ENCODE measurements at places on chromosomes 16 and 17. TPM values are rescaled to one million over a fixed set of nuclear protein-coding genes. Genes with fewer than 3 reads are reported as not detected.

- no peak for DNase-seq
Measured at GRCh38 chr16:81003610-81004460, 2.9 kb downstream of the CMC2 start.

- no peak for DNase-seq
Measured at GRCh38 chr16:55101026-55101425, 170.4 kb downstream of the IRX5 start.

- no peak for DNase-seq
Measured at GRCh38 chr17:62112229-62112628, 47.2 kb upstream of the MED13 start.

DNA sequence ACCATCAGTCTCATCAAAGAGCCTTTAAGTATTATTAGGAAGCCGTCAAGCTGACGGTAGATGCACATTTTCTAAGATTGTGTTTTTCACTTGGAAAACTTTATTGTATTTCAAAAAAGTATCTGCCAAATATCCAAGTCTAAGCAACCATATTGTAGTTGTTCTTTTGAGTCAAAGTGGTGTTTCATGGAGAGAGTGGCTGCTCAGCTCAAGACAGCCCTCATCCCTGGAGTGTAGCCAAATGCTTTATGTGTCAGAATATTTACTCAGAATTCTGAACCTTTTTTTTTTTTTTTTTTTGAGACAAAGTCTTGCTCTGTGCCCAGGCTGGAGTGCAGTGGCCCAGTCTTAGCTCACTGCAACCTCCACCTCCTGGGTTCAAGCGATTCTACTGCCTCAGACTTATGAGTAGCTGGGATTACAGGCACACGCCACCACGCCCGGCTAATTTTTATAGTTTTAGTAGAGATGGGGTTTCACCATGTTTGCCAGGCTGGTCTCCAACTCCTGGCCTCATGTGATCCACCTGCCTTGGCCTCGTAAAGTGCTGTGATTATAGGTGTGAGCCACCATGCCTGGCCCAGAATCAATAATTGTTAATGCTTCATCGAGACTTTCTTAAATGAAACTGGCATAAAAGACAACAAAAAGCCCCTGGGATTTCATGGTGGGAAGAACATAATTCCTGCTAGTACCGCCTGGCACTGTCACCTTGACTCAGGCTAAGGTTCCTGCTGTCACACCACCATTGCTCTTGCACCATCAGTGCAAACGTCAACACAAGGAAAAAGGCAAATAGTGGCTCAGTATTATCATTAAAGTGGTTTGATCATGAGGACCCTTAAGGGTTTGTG, 45.5 kb downstream of the PRKCA start:
- DNase-seq, result peak; percentile 58

DNA sequence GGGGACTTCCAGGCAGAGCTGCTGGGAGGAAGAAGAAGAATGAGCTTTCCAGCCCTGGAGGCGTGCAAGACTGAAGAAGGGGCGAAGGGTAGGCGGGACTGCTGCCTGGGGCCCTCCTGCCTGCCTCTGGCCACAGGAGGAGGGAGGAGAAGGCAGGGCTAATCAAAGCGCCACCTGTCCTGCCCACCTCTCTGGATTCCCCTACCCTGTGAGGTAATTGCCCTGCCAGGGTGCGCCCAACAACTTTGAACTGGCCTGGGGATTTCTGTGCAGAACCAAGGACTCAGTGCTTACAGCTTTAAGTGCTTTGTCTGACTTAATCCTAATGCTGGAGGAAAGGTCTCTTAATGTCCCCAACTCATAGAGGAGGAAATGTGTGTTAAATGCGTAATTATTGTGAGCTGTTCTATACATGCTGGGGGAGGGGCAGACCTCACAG, at the start of gene NOXO1:
NOXO1 (minus strand) TSS at position 72 of the 439 bp plus-strand sequence. CDS start 290 bp downstream, outside the sequence.
- DNase-seq, result no peak

DNA sequence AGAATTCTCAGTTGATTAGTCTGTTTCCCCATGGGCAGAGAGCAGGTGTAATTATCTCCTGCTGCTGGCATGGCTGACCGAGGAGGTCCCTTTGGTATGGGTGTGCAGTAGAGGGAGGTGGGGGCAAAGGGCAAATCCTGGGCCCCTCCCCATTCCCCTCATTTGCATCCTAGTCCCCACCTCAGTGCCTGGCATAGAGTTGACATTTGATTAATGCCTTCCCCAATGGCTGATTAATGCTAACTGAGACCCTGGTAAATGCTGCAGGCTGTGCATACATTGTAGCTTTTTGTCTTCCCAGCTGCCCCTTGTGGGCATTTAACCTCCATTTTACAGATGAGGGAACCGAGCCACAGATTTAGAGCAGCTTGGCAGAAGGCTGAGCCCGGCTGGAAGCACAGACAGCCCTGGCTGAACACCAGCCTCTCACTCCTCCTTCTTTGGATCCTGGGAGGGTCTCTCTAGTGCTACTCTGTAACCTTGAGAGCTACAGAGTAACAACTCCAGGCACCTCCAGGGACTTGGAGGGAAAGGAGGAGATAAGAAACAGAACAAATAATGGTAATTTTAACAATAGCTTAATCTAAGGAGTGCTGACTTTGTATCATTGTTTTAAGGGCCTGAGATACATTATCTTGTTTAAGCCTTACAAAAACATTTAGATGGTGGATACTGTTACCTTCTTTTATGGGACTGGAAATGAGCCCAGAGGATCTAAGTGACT, 5.1 kb downstream of the PLCG2 start:
- no peak for DNase-seq

DNA sequence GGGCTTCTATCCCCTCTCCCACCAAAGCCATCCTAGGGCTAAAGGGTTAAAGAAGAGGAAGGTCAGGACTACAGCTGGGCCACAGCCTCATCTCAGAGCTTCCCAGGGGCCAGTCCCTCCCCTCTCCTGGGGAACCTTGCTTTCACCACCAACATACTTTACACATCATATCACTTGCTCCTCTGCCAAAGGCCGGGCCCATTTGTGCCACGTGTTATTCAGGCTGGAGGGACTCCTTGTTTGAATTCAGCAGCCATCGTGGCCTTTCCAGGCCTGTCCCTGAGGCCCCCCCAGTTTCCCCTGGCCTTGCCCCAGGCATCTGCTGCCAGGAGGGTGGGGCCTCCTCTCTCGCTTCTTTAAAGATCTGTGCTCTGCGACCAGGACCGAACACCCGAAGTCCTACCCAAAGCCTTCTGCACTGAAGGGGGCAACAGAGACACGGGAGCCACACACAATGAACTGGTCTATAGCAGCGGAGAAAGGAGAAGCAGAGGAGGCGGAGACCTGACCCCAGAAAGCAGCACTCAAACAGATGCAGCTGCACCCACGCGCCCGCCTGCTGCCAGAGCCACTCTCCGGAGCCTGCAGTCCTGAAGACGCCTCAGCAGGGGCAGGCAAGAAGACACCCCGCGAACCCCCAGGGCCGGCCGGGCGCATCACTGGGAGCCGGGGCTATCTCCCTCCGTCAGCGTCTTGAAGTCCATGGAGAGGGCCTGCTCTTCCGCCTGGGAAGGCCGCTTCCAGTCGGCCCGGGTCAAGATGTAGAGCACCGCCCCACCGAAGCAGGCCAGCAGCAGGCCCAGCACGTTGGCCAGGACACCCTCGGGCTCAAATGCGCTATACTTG, 12.1 kb downstream of the CYB561 start:
- DNase-seq, result peak; percentile 61

DNA sequence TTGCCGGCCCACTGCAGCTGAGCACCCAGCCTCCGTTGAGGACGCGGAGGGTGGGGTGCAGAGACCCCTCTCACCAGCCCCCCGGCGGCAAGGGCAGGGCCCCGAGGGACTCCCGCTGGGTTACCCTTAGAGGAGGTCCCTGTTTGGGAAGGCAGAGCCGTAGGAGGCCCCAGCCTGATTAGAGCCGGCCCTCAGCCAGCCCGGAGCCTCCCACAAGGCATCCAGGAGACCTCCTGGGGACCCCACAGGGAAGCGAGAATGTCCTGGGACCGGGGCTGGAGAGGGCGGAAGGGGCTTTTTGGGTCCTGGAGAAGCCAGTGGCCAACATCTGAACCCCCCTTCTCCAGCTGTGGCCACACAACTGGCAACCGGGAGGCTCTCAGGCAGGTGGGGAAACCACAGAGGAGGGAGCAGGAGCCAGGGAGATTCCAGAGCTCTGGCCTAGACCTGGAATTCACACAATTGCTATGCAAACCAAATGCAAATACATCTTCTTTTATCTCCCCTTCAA, 21.7 kb upstream of the SP6 start:
- no peak for DNase-seq

DNA sequence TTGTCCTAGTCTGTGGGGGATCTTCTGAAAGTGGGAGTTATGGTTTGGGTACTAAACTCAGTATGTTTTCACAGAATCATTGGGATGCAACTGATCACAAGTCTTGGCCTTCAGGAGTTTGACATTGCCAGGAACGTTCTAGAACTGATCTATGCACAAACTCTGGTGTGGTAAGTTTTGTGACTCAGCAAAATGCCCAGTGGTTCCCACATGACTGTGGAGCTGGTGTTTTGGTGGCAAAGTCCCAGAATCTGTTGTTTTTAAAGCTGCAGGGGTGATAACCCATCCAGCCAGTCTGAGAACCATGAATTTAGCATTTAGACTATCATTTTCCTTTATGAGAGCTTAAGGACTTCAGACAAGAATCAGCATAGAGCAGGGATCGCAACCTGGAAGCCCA, 40.6 kb downstream of the GDE1 start:
- no peak for DNase-seq

DNA sequence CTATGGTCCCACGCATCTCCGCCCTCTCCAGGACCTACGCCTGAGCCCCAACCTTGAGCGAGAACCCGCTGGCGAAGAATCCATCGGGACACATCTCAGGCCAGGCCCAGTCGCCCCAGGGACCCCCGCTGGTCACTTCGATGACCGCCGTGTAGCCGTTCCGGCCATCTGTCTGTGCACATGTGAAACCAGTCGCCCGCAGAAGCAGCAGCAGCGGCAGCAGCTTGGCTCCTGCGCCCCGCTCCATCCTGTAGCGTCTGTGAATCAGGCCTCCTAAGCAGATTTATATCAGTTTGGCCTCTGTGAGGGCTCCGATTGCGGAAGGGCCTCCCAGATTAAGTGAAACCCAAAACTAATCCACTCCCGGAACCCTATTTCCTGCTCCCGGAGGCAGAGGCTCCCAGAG, at the start of gene VMO1:
VMO1 (minus strand) TSS at position 259 of the 406 bp plus-strand sequence; CDS start at position 247, 12 bp downstream.
- DNase-seq, result no peak

GRCh38 chr16:10871157-10871991, 5.6 kb upstream of the CIITA start:
- DNase-seq, result peak; percentile 90

DNA sequence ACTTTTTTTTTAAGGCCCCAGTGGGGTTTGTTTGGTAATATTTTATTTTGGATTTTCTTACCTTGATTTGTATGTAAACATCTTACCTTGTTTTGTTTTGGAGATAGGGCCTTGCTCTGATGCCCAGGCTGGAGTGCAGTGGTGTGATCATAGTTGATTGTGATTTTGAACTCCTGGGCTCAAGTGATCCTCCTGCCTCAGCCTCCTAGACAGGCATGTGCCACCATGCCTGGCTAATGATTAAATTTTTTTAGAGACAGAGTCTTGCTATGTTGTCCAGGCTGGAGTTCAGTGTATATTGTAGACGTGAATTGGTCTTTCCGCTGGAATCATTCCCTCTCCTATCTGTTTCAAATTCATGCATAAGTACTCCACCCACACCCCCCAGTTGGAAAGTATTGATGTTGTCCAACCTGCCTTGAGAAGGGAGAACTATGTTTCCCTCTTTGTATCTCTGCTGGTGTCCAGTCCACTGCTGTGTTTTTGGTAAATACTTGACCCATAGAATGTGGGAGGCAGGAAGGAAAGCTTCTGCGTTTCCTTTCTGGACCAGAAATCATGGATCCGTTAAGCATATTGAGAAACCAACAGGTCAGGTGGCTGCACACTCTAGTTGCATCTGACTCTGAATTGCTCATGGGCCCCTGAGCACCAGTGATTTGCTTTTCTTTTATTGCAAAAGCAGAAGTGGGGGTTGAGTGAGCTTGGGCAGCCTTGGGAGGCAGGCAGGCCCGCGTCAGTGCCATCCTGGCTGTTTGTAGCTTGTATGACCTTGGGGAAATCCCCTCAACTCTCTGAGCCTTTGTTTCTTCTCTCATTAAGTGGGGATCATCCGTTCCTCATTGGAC, 25.0 kb downstream of the RMI2 start:
- no peak for DNase-seq

DNA sequence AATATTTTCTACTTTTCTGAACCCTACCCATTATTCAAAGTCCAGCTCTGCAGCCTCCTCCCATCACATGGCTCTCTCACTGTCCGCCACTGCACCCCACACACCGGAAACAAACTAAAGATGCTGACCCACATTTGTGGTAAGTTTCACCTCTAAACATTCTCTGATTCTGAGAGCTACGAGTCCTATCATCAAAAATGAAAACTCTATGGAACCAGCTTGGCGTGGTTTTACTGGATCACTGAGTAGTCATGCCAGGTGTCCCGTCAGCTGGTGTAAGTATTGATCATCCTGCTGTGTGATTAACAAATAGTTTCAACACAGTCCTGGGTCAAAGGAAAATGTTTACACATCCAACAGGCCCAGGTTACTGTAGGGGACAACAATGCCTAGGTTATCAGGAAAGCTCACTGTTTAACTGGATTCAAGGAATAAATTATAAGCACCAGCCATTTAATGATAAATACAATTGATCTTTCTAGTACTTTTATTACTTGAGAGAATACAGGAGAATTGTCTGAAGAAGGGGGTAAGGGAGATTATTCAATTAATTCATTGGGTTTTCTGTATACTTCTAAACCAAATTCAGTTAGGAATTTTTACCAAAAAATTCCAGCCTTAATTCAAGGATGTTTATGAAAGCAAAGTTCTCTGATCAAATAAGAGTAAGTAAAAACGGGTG, 33.9 kb downstream of the CYTH1 start:
- peak; percentile 62 for DNase-seq

- no peak for DNase-seq
Measured at GRCh38 chr17:11287791-11288190, 46.8 kb downstream of the SHISA6 start.

- no peak for DNase-seq
Measured at GRCh38 chr16:80063713-80064069, 463.2 kb upstream of the MAF start.

DNA sequence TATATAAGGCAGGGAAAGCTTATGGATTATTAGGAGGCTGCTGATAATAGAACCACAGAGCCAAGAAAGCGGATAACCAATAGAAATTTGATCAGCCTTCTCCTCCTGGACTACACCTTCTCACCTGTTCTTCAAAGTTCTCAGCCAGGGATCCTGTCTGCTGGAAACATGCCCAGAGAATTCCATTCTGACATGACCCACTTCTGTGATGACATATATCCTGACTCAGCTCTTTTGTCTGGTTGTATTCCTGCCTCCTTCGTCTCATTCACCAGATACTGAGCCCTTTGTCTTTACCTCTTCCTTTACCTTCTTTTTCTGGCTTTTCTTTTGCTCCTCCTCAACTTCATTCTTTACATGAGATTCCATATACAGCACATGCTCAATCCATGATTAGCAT, 576.1 kb downstream of the CDH11 start:
- DNase-seq, result peak; percentile 48

- no peak for DNase-seq
Measured at GRCh38 chr17:70775679-70776078, 606.3 kb downstream of the KCNJ2 start.

The CDH3 gene
- 0.81 TPM for total RNA-seq

The SLC6A2 gene
- total RNA-seq, result 0.23 TPM

The STX8 gene
- 63.2 TPM for total RNA-seq

The CCDC200 gene
- total RNA-seq, result not detected

The SPHK1 gene
- 4.0 TPM for total RNA-seq

The SLC4A1 gene
- total RNA-seq, result 0.37 TPM

The TNFSF13 gene
- total RNA-seq, result 120 TPM

The KRTAP4-1 gene
- not detected for total RNA-seq

Data from mucosa of gallbladder (tissue), 1 donor.